ENCODE measurements at places on chromosomes 6 and 20. TPM values are rescaled to one million over a fixed set of nuclear protein-coding genes. Genes with fewer than 3 reads are reported as not detected.

PRSS16 gene
- not detected for total RNA-seq

LTB gene
- 0.76 TPM for total RNA-seq

SIRPB2 gene
- total RNA-seq = 1.2 TPM

TFAP2A gene
- not detected for total RNA-seq

CRISP3 gene
- total RNA-seq = not detected

SLC12A5 gene
- total RNA-seq = not detected

C6orf163 gene
- total RNA-seq = 1.4 TPM

DEFB132 gene
- total RNA-seq = not detected

HBS1L gene
- 105 TPM for total RNA-seq

PCSK2 gene
- not detected for total RNA-seq

MUCL3 gene
- not detected for total RNA-seq

FAM83C gene
- total RNA-seq = not detected

PDYN gene
- total RNA-seq = not detected

ARMH2 gene
- total RNA-seq = not detected

CLVS2 gene
- total RNA-seq = 0.08 TPM

COX7A2 gene
- total RNA-seq = 224 TPM

EDN3 gene
- 1.3 TPM for total RNA-seq

FAM184A gene
- total RNA-seq = 0.22 TPM

TRERF1 gene
- total RNA-seq = 0.63 TPM

TAB2 gene
- total RNA-seq = 70.9 TPM

PNPLA1 gene
- total RNA-seq = not detected

TRDN gene
- total RNA-seq = 1,361 TPM

AGPAT1 gene
- total RNA-seq = 48.1 TPM

TP53TG5 gene
- total RNA-seq = 0.69 TPM

EYA2 gene
- total RNA-seq = 3.6 TPM

OTOR gene
- total RNA-seq = not detected

SLC22A2 gene
- total RNA-seq = 0.49 TPM

CST5 gene
- not detected for total RNA-seq

VSX1 gene
- total RNA-seq = 0.52 TPM

SUMO4 gene
- 0.32 TPM for total RNA-seq

HMGN4 gene
- total RNA-seq = 25.9 TPM

CYP21A2 gene
- 0.19 TPM for total RNA-seq

CST2 gene
- not detected for total RNA-seq

ANKEF1 gene
- 1.4 TPM for total RNA-seq

AKAP7 gene
- 11.5 TPM for total RNA-seq

GSTA4 gene
- total RNA-seq = 12.8 TPM

SAPCD1 gene
- total RNA-seq = not detected

PPP1R3G gene
- 0.10 TPM for total RNA-seq

SNAP91 gene
- 0.51 TPM for total RNA-seq

GLO1 gene
- total RNA-seq = 83.2 TPM

KIF6 gene
- not detected for total RNA-seq

MCCD1 gene
- total RNA-seq = not detected

DYNLRB1 gene
- total RNA-seq = 96.0 TPM

Data from psoas muscle (tissue), 8 donors.